ENCODE measurements at places on chromosomes 1 and 21.

GRCh38 chr1:93776728-93777127 lies 95.1 kb upstream of the BCAR3 start:
- no peak for DNase-seq

GRCh38 chr1:6965083-6965934 lies 180.1 kb downstream of the CAMTA1 start:
- no peak for DNase-seq

DNA sequence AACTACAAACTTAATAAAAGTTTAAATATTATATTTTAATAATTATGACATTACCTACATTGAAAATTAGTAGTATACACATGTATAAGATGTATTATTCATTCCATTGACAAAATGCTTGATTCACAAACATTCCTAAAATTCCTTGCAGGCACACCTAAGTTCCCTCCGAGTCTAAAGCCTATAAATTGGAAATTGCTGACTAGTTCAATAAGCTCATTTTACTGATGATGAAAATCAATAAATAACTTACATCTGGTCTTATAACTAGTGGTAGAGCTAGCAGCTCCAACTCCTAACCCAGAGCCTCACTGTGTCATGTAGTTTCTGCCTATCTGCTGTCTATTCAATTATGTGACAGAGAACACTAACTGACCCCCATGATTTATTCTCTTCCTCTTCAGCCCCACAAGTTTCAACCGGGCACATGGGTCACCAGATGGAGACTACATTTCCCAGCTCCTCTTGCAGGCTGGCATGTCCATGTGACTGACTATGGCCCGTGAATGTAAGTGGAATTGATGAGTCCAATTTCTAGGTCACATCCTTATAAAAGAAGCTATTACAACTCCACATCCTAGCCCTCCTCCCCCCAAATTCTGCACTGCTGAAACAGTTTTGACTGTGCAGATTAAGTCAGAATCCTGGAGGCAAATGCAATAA lies 29.6 kb upstream of the LRRC8D start:
- DNase-seq: no peak

DNA sequence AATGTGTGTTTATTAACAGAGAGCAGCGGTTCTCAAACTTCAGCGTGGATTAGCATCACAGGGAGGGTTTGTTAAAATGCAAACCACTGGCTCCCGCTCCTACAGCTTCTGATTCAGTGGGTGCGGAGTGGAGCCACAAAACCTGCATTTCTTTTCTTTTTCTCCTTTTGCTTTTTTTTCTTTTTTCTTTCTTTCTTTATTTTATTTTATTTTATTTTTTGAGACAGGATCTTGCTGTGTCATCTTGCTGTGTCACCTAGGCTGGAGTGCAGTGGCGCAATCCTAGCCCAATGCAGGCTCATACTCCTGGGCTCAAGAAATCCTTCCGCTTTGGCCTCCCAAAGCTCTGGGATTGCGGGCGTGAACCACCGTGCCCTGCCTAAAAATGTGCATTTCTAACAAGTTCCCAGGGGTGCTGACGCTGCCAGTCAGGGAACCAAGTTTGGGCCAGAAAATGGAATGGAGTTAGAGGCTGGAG lies 20.9 kb upstream of the SLC1A7 start:
- no peak for DNase-seq

DNA sequence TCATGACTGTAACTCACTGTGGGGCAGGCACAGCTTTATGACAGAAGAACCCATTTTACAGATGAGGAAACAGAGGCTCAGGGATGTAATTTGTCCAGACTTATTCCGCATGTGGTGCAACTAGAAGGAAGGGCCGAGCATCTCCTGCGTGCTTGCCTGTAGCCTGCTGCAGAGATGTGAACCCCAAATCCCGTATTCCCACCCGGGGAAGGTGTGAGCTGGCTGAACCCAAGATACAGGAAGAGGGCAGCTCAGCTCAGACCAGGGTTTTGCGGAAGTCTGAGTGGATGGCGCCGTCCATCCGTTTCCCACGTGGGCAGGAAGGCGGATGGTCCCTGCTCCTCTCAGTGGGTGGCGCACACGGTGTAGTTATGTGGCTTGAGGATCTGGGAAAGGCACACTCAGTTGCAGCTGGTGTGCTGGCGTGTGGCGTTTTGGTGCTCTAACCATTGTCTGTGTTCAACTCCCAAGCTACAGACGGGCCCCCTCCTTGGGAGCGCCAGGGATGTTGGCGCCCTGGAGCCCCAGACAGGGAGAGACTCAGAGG lies 1.2 kb downstream of the CROCC start:
- DNase-seq: no peak

DNA sequence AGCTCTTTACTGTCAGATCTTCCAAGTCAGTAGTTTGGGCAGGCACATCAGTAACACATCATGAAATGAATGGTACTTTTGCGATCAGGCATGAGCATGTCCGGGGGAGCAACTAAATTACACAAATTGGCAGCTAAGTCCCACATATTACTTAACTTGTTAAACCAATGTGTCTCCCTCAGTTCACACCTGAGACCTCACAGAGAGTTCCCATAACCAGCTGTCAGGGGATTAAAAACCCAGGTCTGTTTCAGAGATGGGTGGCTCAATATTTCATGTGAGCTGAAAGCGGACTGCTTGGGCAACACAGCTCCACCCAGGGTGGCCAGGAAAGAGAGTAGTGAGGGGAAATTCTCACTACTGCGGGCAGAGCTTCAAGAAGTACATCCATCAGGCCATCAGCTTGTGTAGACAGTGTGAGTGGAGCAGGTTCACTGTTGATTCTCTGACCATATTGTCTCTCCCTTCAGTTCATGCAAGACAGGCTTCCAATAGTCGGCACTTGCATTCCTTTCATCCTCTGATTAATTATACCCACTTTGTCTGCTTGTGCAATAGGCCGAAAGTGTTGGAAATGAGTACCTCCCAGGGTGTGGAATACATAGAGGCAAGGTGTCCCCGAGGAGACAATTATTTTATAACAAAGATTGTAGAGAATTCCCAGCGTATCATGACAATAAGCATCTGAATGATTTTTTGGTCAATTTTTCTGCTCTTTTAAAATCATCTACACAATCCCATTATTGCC lies 139.9 kb downstream of the PTGER3 start:
- DNase-seq: no peak

GRCh38 chr1:224727351-224728289 lies 111.5 kb downstream of the CNIH3 start:
- DNase-seq: no peak

GRCh38 chr1:201454608-201455007 lies 14.4 kb downstream of the PHLDA3 start:
- DNase-seq: no peak

DNA sequence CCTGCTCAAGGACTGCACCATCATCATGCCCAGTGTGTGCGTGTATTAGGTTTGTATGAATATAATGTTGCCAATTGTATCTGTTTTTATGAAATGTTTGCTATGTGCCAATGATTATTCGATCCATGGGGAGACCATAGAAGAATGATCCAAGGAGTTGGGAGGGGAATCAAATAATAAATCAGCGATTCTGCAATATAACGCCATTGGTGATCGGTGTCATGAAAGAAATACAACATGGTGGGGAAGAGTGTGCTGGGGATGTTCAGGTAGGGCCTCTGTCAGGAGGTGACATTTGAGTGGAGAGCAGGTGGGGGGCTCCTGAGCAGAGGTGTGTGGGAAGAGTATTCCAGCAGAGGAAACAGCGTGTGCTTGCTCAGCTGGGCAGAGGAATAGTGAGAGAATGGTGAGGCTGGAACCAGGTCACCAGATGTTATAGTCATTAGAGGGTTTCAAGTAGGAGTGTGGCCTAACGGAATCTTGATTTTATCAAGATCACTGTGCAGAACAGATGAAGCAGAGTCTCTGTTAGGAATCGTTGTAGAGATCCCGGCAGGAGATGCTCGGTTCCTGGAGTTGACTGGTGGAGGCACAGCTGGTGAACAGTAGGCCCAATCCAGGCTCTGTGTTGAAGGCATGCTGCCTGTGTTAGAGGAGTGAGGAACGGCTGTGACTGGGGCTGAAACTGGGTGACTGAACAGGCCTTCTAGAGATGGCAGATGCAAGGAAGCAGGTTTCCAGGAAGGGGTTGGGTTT lies 2.9 kb upstream of the ZNF496 start:
- DNase-seq: no peak

- DNase-seq: no peak
Observed at GRCh38 chr1:7113822-7114221, 328.6 kb downstream of the CAMTA1 start.

GRCh38 chr1:107776900-107777663 lies 187.9 kb downstream of the VAV3 start:
- no peak for DNase-seq

DNA sequence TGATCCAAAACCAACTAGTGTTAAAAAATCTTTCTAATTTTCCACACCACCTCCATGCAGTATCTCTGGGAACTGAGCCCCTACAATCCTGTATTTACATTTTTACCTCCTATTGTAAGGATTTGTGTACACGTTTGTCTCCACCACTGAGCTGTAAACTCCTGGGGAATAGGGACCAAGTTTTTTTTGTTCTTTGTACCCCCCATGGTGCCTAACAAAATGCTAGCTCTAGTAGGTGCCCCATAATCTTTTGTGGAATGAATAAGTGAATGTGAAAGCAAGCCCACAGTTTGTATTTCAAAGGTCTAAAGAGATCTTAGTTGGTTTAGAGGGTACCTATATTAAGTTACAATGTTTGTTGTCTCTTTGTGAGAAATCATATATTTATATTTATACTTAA lies 879 bp upstream of the WLS start:
- no peak for DNase-seq

- DNase-seq: no peak
Observed at GRCh38 chr21:20902998-20903397, 95.2 kb upstream of the NCAM2 start.

DNA sequence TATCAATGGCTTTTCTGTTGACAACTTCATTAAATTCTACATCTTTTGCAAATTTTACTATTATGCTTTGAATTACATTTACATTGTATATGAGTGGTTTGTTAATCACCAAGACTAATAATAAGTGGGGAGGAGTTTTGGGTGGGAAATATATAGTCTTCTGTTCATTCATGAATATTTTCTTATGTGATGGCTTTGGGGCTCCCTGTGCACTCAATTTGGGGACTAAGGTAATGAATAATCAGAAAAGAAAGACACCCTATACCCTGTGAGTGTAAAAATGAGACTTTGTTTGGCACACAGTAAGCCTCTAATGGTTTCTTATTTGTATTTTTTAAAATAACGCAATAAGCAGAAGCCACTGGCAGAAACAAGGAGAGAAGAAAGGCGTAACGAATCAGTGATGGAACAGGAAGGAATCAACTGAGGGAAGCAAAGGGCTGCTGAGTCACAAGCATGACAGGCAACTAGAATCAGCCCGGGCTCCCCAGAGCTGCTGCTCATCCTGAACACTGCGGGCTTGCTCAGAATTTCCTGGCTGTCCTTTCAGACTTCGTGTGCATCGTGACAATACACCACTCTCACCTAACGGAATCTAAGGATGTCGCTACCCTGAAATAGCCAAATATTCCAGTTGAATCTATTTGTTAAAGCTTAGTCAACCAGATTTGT lies 20.8 kb upstream of the RGS2 start:
- DNase-seq: no peak

- no peak for DNase-seq
Observed at GRCh38 chr1:89363638-89364536, at the start of gene GBP6. TSS of gene GBP6 (plus strand) at chr1:89364059. CDS start at chr1:89368552, 4,493 bp downstream.

GRCh38 chr1:6445062-6445763 lies 20.6 kb downstream of the ESPN start:
- no peak for DNase-seq

- no peak for DNase-seq
Observed at GRCh38 chr1:100364697-100365096, 12.4 kb downstream of the CDC14A start.
